WTC11 (cell line): ENCODE measurements at places on chromosomes 2 and 18.
A peak's percentile ranks its signal among the peaks of the same experiment; 100 is the strongest.

DNA sequence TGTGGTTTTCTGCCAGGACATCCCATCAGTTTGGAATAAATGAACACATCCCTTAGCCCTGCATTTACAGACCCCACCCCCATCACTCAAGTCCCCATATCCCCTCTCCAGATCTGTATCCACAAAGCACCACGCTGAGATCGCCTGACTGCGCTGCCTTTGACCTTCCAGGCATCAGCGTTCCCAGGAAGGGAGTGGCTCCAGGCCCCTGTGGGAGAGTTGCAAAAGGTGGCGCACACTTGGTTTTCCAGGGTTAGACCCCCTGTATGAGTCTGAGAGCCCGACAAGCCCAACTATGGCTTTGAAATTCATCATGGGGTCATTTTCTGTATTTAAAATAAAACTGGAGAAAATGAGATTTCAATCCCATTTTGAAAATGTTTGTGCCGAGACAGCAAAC lies 137.0 kb upstream of the ZNF236 start:
- DNase-seq, result no peak

DNA sequence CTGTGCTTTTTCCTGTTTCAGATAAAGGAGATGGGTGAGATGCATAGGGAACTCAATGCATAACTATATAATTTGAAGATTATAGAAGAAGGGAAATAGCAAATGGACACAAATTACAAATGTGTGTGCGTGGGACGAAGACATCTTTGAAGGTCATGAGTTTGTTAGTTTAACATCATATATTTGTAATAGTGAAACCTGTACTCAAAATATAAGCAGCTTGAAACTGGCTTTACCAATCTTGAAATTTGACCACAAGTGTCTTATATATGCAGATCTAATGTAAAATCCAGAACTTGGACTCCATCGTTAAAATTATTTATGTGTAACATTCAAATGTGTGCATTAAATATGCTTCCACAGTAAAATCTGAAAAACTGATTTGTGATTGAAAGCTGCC lies 16.4 kb upstream of the MSH2 start:
- no peak for DNase-seq

- DNase-seq, result no peak
Measured at GRCh38 chr2:43100362-43100882, 126.0 kb downstream of the ZFP36L2 start.

GRCh38 chr2:227377467-227378351 lies 1.4 kb downstream of the TM4SF20 start:
- no peak for DNase-seq

GRCh38 chr2:72146347-72147302 lies 1.0 kb downstream of the CYP26B1 start:
- peak; percentile 58 for DNase-seq

DNA sequence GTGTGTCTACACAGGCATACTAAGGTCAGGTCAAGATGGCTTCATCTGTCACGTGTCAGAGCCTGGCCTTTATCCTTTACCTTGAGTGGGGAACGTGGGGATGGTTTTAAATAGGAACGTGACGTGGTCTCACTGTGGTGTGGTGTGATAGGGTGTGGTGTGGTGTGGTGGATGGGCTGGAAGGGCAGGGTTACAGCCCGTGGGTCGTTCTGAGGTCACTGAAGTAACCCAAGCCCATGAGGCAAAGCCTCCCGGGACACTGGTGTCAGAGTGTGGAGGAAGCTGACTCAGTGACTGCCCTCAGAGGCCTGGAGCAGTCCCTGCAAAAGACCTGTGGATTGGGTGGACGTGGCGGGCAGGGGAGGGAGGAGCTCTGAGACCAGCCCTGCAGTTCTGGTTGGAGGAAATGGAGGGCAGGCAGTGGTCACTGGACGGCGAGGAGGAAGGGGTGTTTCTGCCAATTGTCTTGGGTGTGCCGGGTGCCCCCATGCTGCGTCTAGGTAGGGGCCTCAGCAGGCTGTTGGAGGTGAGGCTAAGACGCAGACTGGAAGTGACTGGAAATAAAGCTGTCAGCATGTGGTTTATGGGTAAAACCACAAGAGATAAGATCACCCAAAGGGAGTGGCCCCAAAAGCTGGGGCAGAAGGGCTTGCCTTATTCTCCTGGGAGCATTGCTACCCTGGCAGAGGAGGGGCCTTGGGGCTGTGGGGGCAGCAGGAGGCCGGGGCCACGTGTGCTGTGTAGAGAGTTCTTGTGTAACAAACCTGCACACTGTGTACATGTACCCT lies 84.8 kb downstream of the SH3RF3 start:
- DNase-seq, result no peak
